Heart left ventricle (tissue), 16 donors: ENCODE measurements at places on chromosomes 1 and 21. TPM values are rescaled to one million over a fixed set of nuclear protein-coding genes. Genes with fewer than 3 reads are reported as not detected.

- DNase-seq = no peak
These were observed at the start of gene KCNJ15 for GRCh38 chr21:38256599-38257302. Gene KCNJ15, plus strand, starts transcription at chr21:38256991. Its CDS starts 42,271 bp downstream, at chr21:38299262.

The ARID4B gene
- 12.6 TPM for total RNA-seq

DNA sequence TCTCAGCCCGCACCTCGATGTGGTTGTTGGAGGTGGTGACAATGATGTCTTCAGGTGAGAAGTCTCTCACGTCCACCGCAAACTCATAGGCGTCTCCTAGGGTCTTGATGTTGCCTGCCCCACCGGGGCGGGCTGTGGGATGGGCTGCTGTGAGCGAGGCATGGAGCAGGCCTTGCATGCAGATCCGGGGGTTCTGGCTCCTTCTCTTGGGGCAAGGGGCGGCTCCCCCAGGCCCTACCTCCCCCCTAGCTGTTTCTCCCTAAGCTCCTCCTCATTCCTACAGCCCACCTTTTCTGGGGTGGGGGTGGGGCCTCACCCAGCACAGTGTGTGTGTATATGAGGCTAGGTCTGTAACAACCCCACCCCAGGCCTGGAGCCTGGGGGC is 775 bp downstream of the HSPB7 start:
- no peak for DNase-seq

DNA sequence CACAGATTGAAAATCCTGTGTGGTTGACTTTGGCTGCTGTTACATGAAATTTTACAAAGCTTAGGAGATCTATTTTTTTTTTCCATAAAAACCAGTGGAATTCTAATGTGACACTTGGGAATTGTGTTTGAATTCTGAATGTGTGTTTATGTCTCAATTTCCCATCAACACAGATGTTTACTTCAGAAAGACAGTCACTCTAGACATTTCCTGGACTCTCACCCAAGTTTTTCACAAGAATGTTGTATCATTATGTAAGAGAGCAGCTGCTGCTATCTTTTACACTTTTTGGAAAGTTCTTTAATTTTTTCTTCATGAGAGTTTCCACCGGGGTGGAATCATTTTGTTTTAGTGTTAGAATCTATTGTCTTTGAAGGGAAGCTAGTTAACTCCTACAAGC is 210.1 kb downstream of the GIPC2 start:
- no peak for DNase-seq

GRCh38 chr1:110309139-110309538 is 30.0 kb upstream of the RBM15 start:
- no peak for DNase-seq

GRCh38 chr1:237562242-237562823 is 328.4 kb downstream of the ZP4 start:
- no peak for DNase-seq

DNA sequence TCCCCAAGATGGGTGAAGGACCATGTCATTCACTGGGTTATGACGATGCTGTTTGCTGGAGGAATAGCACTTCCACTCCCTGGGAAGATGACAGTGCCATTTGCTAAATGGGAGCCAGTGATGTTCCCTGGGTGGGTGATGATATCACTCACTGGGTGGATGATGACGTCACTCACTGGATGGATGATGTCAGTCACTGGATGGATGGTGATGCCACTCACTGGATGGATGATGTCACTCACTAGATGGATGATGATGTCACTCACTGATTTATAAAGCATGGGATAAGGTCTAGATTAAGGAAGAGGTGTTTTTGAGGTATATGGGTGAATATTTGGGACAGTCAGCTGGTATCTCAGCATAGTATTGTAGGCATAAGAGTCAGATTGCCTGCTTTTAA is 457.2 kb downstream of the AJAP1 start:
- no peak for DNase-seq

The CD48 gene
- 0.49 TPM for total RNA-seq

- no peak for DNase-seq
These were observed 13.6 kb upstream of the FAM89A start for GRCh38 chr1:231053493-231054162.

DNA sequence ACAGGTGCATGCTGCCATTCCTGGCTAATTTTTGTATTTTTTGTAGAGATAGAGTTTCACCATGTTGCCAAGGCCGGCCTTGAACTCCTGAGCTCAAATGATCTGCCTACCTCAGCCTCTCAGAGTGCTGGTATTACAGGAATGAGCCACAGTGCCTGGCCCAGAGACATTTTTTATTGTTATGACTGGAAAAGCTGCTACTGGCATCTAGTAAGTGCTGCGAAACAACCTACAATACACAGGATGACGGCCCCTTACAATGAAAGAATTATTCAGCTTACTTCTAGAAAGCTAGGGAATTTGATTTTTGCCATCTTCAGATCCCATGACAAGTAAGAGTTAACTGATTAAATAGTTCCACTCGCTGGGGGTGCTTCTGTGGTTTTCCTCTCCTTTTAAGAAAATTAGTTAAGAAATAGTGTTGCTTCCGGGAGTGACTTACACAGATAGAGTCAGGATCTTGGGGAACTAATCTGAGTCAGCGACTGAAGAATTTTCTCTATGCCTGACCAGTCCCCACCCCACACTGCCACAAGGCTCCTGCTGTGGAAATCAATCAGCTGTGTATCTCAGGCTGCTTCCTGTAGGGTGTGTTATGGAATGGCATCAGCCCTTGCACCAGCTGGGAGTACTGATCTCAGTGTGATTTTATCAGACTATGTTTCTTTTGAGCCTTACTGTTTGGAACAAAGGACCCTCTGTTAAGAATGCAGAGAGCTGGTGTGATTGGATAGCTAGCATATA is 93.0 kb upstream of the BMP8A start:
- DNase-seq = no peak

The TTLL7 gene
- 1.8 TPM for total RNA-seq

- DNase-seq = no peak
These were observed 107.4 kb upstream of the KIAA1614 start for GRCh38 chr1:180805316-180805715.
